ENCODE measurements at places on chromosomes 7 and 10.

DNA sequence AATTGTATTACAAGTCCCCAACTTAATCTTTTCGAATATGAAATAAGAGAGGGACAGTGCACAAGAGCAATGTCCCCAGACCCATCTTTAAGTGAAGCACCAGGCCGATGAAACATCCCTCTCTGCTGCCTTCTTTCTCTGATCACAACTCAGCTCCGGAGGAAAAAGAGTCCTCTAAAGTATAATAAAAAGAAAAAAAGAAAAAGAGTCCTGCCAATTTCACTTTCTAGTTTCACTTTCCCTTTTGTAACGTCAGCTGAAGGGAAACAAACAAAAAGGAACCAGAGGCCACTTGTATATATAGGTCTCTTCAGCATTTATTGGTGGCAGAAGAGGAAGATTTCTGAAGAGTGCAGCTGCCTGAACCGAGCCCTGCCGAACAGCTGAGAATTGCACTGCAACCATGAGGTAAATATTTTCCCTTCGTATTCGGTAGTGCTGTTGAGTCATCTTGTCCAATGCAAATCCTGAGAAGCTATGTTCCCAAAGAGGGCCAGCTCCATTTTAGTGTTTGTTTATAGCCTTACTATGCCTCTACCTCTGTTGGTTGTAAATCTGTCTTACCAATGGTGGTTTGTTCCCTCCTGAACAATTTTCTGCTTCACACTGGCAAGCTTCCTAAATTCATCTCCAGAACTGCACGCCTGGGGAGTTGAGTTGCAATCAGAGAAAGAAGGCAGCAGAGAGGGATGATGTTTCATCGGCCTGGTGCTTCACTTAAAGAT lies at the start of gene IFIT2:
Gene IFIT2 (plus strand): TSS at position 326 of the 725 bp plus-strand sequence. CDS start 78 bp downstream, at position 404.
- DNase-seq: peak; percentile 8

DNA sequence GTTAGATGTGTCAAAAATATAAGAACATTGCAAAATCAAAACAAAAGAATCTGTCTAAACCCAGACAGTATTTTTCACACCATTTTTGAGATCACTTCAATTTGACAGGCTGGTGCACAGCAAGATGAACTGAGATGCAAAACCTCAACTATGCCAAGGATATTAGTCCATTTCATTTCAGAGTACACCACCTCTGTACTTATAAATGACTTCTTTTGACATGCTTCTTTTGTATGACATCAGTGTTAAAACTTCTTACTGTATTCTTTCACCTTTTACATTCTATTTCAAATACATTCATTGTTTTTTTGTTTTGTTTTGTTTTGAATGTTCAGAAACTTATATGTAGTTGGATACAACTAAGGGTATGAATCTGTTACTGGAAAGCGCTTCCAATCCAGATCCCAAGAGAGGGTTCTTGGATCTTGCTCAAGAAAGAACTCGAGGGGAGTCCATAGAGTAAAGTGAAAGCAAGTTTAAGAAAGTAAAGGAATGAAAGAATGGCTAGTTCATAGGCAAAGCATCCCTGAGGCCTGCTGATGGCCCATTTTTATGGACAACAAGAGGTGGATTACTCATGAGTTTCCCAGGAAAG lies 23.5 kb upstream of the GPR141 start:
- DNase-seq: no peak

GRCh38 chr7:13050703-13051102 lies 363.3 kb downstream of the ARL4A start:
- DNase-seq: no peak

GRCh38 chr7:94511718-94512117 lies 2.1 kb downstream of the CASD1 start:
- no peak for DNase-seq

DNA sequence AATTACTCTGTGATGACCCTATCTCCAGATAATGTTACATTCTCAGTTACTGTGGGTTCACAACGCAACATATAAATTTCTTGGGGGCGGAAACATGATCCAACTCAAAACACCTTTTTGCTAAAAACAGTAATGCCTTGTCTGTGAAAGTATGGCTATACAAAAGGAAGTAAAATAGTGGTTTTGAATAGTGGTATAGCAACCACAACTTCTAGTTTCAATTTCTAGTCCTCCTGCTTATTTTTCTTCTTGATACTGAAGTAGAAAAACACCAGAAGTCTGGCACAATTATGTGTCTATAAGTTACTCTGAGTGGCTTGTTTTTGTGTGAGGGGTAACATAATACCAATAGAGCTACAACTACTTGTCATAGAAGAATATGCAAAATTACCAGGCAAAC lies 21.5 kb upstream of the ZNF800 start:
- DNase-seq: no peak

GRCh38 chr10:68271196-68271882 lies 39.4 kb upstream of the ATOH7 start:
- DNase-seq: no peak

DNA sequence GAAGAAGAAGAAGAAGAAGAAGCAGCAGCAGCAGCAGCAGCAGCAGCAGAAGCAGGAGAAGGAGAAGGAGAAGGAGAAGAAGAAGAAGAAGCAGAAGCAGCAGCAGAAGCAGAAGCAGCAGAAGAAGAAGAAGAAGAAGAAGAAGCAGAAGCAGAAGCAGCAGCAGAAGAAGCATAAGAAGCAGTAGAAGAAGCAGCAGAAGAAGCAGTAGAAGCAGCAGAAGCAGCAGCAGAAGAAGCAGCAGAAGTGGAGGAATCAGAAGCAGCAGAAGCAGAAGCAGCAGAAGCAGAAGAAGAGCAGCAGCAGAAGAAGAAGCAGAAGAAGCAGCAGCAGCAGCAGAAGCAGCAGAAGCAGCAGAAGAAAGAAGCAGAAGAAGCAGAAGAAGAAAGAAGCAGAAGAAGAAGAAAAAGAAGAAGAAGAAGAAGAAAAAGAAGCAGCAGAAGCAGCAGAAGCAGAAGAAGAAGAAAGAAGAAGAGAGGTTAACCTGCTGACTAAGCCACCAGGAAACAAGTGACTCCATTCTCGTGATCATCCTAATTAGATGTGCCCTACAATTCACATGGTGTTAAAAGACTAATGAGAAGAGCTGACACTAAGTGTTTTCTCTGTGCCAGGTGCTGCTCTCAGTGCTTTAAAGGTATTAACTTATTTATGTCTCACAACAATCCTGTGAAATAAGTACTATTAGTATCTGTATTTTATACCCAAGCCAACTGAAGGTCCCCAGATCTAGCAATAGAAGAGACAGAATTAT lies 11.6 kb downstream of the CDNF start:
- no peak for DNase-seq

DNA sequence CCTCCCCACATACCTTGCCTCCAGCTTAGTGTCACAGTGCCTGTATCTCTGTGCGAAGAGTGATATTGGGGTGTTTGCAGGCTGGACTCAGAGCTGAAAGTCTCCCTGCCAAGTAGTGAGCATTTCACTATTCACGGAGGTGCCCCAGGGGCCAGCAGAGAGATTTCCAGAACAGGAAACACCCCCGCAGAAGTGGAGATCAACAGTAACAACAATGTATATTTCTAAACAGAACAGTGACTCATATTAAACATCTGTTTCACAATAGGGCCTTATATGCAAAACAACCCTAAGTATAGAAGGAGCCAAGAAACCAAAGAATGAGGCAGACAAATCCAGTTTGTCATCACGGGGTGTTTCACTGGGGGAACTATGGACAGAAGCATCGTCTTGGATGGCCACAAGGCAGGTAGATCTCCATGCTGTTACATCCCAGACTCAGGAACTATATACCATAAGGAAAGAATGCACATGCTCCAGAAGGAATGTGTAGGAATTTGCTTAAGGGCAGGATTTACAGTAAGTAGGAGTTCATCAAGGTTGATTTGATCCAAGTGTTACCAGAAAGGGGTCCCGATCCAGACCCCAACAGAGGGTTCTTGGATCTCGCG lies 29.3 kb upstream of the CCL24 start:
- peak; percentile 1 for DNase-seq

- no peak for DNase-seq
These were observed 68.5 kb downstream of the AP3M1 start for GRCh38 chr10:74081941-74082718.

DNA sequence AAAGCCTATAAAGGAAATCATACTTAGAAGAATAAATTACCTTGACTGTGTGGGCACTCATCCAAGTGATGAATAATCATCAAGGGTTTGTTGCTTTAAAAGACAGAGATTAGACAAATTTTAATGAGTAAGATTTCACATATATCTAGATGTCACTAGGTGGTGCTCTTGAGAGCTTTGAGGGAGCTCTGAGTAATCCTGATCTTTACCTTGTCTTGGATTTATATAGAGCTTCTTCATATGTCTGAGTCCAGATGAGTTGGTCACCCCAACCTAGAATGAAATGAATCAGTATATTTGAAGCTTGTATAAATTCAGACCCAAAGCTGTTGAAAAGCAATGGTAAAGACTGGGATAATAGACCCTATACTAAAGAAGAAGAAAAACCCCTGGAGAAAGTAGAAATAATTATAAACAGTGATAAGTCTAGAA lies 3.7 kb downstream of the AGR2 start:
- no peak for DNase-seq

GRCh38 chr10:110167149-110167548 lies 40.3 kb upstream of the MXI1 start:
- no peak for DNase-seq

DNA sequence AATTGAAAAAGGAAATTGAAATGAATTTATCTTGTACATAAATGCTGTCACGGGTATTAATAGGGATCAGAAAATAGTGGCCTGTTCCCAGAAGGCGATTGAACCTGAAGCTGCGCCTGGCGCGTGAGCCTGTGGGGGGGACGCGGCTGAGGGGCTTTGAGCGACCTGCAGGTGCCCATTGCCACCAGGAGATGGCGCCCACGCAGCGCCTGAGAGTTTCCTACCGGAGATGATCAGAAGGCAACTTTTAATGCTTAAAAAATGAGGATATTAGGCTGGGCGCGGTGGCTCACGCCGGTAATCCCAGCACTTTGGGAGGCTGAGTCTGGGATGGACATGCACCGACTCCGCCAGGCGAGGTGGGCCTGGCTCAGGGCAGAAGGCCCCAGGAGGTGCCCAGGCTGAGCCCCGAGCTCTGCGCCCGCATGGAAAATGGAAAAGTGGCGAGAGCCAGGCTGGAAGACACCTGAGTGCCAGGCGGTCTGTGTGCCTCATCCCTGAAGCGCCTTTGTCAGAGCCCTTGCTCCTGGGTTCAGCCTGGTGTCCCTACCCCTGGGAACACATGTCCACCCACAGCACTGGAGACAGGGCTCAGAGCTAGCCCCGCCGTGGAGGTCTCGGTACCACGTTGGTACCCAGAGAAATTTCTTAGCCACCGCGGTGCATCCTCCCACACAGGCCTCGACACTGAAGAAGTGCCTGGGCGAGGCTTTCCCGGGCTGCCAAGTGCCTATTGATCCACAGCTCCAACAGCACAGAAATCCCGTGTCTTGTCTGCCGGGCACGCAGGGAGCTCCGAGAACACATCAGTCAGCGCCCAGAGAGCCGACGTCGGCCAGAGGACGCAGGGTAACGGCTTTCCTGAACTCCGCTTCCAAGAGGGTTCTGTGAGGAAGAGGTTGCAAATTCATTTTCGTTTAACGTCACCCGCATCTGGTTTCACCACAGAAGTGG lies 117.4 kb downstream of the INPP5A start:
- no peak for DNase-seq

GRCh38 chr10:116490028-116490662 lies 55.6 kb upstream of the PNLIP start:
- DNase-seq: no peak

DNA sequence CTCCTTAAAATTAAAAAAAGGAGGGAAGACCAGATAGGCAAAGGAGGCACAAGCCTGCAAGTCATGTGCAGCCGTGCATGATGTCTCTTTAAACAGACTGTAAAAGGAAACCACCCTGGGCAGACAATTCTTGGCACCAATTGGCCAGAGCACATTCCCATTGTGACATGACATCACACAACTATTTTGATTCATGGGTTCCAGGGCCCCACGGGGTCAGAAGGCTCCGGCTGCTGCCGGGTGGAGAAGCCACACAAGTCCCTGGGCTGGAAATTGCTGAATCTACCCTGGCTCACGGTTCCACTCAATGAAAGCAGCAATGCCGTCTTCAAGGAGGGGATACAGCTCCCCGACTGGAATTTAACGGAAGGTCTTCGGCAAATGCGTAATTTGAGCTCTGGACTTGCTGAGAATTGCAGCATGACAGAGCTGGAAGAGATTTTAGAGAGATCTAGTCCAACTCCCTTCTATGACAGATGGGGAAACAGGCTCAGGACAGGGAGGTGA lies 140.5 kb downstream of the PRKAG2 start:
- DNase-seq: no peak

DNA sequence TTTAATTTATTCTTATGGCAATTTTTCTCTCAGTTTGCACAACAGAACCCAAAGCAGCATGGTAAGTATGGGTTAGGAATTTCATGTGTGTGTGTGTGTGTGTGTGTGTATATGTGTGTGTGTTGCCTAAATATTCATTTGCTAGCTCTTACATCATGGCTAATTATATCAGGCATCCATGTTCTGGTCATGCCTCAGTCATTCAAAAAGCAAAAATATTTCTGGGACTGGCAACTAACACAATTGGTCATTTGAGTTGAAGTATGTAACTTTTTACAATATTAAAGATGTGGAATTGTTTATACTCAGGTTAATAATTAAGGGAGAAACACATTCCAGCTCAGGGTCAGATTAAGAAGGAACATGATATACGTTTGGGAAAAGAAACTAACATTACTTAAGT lies 67.6 kb upstream of the PHYHIPL start:
- no peak for DNase-seq

DNA sequence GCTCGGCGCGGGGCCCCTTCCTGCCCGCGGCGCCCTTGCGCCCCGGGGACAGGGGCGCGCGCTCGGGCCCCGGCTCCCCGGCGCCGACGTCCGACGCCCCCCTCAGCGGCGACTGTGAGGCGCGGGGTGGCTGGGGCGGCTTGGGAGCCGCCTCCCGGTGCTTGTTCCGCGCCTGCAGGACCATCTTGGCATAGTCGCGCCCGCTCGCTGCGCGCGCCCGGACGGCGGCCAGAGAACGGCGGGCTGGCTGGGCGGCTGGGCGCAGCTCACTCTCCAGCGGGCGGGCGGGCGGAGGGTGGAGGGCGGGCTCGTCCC lies at the start of gene DPY19L1:
Gene DPY19L1 (minus strand): TSS at position 275 of the 315 bp plus-strand sequence. CDS start 91 bp downstream, at position 184.
- DNase-seq: no peak

GRCh38 chr7:82697897-82698296 lies 254.3 kb upstream of the CACNA2D1 start:
- no peak for DNase-seq

- DNase-seq: no peak
These were observed 2.8 kb downstream of the CLCN1 start for GRCh38 chr7:143318661-143319060.

DNA sequence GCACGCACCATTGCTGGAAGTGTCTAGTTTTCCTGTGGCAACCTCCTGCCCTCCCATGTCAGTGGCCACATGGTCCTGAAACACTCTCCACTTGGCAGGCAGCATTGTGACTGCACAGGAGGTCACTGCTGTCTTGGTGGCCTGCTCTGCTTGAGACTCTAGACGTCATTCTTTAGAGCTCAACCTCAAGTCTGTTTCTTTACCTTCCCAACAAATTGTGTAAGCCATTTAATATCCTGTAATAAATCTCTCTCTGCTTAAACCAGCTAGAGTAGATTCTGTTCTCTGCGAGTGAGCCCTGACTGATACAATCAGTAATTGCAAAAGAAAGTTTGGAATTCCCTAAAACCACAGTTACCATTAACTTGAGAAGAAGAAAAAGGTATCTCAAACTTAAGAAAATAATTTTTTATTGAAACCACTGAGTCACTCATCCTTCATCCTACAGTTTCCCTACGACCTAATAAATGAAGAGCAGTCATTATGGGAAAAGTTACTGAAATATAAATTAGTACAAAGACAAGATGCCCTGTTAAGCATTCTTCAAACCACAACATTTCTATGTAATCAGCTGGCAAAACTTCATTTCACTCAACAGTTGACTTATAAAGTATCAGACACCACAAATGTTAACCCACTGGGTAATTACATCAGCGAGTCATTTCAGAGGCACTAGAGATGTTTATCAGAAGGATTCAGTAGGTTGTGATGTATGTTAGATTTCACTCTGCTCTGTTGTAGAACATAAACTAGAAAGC lies 18.0 kb downstream of the SLC25A13 start:
- no peak for DNase-seq
